Inflammatory macrophage treated with lipopolysaccharide for 1 hour (primary cell): ENCODE measurements at places on chromosomes 1 and 21.

- no peak for DNase-seq
Observed at GRCh38 chr1:172894349-172895049, 156.2 kb downstream of the TNFSF18 start.

- no peak for DNase-seq
Observed at GRCh38 chr1:70353601-70354331, 756 bp downstream of the ANKRD13C start.

DNA sequence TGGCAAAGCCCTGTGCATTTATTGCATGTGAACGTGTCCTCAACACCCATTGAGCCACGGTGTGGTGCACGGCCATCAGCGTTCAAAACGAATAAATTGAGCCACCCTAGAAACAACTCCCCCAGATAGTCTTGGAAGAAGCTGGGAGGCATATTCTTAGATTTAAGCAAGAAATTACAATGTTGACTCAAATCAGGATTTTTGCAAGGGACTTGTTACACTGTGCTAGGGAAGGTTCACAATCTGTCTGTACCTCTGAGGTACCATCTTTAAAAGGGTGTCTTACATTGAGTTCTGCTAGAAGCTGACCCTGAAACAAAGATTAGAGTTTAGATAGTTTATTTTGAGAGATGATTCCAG, 16.2 kb downstream of the CD247 start:
- DNase-seq, result no peak

- DNase-seq, result no peak
Observed at GRCh38 chr1:224801844-224802490, 127.5 kb upstream of the DNAH14 start.

GRCh38 chr1:167387251-167387910, 130.9 kb downstream of the CD247 start:
- peak; percentile 51 for DNase-seq

DNA sequence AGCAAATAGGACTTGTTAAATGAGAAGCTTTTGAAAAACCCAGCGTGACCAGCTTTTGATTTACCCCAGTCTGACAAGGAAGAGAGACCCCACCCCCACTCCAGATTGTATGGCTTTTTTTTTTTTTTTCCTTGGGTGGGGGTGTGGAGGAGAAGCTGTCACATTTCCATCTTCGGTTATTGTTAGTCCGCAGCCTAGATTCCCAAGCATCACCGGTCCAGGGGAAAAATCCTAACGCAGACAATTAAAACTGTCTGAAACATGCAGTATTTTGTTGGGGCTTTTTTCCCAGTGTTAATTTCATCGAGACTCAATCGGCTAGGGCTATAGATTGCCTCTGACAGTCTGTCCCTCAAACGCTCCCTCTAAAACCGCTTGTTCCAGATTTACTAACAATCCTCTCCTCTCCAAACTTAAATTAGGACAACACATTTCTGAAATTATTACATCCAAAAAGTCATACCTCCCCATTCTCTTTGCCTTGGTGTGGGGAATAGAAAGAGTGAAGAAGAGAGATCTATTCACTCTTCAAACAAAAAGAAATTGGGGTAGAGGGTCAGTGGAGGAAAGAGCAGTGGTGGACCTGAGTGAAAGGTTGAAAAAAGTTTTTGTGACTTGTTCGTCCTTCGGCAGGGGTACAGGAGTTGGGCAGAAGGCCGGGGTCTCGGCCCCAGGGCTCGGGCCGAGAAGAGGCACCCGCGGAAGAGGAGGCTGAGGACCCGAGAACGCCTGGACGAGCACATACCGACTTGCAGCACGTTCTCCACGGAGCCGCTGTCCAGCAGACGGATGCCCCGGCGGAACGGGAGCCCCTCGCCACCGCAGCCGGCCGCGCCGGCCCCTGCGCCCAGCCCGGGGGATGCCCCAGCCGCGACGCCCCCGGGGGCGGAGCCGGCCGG, 1.1 kb downstream of the ZSWIM5 start:
- DNase-seq, result no peak

DNA sequence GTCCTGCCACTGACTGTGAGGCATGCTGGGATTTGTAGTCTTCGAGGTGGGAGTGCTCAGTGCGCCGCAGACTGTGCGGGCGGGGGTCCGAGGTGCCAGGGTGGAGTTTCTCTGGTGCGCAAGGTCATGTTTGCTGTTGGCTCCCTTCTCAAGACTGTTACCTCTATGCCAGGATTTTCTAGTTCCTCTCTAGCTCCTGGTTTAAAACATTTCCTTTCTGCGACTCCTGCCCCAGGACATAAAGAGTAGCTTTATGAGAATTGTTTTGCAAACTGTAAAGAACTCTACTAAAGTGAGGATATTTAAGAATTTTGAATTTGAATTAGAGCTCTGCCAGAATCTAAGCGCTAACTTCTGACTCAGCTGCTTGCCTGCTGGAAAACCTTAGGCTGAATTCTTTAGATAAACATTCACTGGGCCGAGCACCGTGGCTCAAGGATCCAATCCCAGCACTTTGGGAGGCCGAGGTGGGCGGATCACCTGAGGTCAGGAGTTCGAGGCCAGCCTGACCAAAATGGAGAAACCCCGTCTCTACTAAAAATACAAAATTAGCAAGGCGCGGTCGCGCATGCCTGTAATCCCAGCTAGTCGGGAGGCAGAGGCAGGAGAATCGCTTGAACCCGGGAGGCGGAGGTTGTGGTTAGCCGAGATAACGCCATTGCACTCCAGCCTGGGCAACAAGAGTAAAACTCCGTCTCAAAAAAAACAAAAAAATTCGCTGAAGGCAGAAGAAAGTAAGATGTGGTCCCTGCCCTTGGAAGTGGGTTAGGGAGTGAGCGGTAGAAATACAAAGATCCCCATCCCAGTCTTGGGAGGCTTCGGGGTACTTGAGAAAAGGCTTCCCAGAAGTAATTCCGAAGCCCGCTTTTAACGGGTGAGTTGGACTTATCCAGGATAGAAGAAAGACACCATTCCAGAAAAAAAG, 992 bp upstream of the USP48 start:
- no peak for DNase-seq

- DNase-seq, result peak; percentile 38
Observed at GRCh38 chr1:154219541-154219940, 1.2 kb upstream of the UBAP2L start.

GRCh38 chr21:44467859-44468195, 12.5 kb downstream of the LRRC3 start:
- DNase-seq, result no peak

DNA sequence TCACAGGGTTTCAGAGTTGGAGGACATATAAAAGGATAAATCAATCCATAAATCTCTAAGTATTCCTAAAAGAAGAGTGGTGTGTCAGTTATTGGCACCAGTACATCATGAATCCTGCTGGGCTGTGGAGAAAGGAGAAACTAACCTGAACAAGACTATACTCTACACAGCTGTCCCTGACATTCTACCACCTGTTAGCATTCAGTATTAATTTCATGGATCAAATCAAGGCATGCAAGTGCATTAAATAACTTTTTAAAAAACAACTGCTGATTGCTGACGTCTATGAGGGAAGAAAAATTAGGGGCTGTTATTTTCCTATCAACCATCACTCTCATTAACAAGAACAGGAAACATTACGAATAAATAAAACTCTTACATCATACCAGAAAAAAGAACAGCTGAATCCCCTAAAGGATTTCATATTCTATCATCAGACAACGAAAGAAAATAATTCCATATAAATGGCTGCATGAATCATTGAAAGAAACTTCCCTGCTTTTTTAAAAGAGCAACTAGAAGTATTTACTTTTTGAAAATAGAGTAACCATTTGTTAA, 121.7 kb downstream of the ATF6 start:
- DNase-seq, result no peak

DNA sequence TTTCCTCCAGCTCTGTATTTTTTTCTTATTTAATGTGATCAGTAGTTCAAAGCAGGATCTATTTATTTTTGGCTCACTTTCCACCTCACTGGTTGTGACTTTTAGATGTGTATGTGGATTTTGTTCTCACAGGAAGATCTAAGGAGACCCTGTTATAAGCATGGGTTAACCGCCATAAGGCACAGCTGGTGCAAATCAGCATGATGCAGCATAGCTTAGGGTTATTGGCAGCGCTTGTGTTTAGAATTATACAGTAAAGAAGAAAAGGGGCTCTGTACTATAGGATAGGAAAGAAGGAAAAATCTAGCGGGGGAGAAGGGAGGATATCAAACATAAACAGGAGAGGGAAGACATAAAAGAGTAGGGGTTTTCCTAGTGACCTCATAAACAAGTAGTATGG, 26.9 kb upstream of the RGL1 start:
- DNase-seq, result no peak

- DNase-seq, result no peak
Observed at GRCh38 chr1:229124520-229125124, 146.3 kb upstream of the RAB4A start.

DNA sequence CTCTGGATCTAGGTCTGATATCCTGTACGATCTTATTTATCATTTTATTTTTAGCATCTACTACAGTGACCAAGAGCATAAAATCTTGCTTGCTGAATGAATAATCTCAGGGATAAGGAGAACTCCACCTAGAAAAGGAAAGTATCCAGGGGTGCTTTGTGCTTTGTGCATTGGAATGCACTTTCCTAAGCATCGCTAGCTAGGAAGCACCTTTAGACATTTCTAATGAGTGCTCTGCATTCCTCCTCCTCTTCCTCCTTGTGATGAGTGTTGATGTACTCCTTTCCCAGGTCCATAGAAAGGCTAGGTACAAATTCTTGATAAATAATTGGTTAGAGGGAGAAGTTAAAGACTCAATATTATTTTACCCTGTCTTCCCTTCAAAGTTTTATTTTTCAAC, 31.4 kb downstream of the TCEANC2 start:
- DNase-seq, result no peak

- DNase-seq, result peak; percentile 27
Observed at GRCh38 chr1:89966656-89967055, 28.3 kb upstream of the ZNF326 start.

DNA sequence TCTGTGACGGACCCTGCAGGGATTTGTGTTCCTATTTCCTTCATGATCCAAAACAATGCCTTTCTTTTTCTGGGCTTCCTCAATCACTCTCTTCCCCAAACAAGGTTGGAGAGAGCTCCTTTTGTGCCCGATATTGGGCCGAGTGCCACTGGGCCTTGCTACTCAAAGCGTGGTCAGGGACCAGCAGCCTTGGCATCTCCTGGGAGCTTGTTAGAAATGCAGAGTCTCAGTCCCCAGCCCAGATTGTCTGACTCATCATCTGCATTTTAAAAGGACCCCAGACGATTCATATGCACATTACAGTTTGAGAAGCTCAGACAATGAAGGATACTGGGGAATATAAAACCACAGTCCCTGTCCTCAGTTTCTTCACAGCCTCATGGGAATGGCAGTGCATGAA, 19.9 kb downstream of the ADORA1 start:
- DNase-seq, result no peak

GRCh38 chr1:235782601-235783000, 84.1 kb downstream of the LYST start:
- DNase-seq, result no peak

DNA sequence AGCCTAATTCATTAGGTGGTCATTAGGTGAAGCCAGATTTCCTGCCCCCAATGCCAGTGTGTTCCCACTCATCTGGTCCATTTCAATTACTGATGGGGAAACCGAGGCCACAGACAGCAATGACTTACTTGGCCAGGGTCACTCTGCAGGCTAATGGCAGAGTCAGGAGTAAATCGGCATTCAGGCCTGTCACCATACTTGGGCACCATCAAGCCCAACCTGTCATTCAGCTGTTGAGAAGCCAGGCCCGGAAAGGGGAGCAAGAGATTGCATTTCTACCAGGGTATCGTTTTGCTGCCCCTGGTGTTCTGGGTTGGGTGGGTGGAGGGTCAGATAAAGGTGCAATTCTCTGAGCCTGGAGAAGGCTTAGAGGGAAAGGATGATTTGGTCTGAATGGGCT, 8.0 kb upstream of the TMEM61 start:
- DNase-seq, result no peak

DNA sequence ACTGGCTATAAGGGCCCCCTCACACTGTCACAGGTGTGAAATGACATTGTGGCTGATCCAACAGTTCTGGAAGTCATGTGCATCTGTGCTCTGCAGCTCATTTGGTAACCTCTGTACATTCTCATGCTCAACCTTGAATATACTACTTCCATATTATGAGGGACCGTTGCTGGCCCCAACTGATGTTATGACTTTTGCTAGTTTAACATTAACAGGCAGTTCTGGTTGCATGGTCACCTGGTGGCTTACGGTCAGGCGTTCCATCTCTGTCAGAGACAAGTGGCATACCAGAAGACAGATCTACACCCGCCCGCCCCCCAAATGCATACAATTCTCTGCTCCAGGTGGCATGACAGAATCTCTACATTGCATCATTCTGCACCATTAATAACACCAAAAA, 6.0 kb upstream of the DIP2A start:
- DNase-seq, result no peak

- DNase-seq, result peak; percentile 13
Observed at GRCh38 chr21:22758478-22758877, 1760.3 kb downstream of the NCAM2 start.

GRCh38 chr1:52334906-52335528, 31.0 kb downstream of the CC2D1B start:
- DNase-seq, result no peak

GRCh38 chr1:221775206-221775605, 33.3 kb upstream of the DUSP10 start:
- DNase-seq, result peak; percentile 86

- DNase-seq, result peak; percentile 68
Observed at GRCh38 chr1:8317647-8318381, at the start of gene SLC45A1. TSS of gene SLC45A1 (plus strand) at chr1:8318114. CDS start at chr1:8324330, 6,216 bp downstream.

GRCh38 chr1:209890641-209891330, 47.2 kb upstream of the SYT14 start:
- no peak for DNase-seq
